ENCODE measurements at places on chromosomes 3 and 15.

DNA sequence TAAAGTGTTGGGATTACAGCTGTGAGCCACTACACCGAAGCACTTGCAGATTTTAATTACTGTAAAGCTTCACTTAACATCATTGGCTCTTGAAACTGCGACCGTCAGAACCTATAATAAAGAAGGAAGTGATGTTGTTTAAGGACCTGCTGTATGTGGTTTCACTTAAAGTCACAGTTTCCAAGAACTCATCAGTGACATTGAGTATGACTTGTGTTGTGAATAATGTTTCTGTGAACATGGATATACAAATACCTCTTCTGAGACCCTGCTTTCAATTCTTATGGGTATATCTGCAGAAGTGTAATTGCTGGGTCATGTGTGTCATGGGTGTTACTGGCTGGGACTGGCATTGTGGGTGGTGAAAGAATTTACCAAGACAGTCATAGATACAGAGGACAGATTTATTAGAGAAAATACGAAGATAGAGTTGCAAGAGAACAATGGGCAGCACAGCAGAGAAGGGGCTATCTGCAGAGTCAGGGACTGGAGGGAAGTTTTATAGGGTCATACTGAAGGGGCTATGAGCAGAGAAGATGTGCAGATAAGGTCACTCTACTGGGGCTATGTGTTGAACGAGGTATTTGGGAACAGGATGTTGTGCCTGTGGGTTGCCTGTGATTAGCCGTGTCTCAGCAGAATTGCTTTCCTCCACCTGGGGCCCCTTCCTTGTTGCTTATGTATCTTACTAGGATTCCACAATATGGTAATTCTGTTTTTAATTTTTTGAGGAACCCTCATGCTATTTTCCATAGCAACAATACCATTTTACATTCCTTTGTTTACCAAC is 4.5 kb downstream of the NDUFB5 start:
- peak; percentile 61 for DNase-seq

- no peak for DNase-seq
Observed at GRCh38 chr3:160617636-160618035, 52.3 kb upstream of the KPNA4 start.

- no peak for DNase-seq
Observed at GRCh38 chr15:63436341-63436740, 54.7 kb upstream of the CA12 start.

GRCh38 chr15:63575312-63575711 is 21.9 kb upstream of the FBXL22 start:
- DNase-seq, result no peak

- no peak for DNase-seq
Observed at GRCh38 chr3:152046280-152046679, 172.8 kb downstream of the SUCNR1 start.

DNA sequence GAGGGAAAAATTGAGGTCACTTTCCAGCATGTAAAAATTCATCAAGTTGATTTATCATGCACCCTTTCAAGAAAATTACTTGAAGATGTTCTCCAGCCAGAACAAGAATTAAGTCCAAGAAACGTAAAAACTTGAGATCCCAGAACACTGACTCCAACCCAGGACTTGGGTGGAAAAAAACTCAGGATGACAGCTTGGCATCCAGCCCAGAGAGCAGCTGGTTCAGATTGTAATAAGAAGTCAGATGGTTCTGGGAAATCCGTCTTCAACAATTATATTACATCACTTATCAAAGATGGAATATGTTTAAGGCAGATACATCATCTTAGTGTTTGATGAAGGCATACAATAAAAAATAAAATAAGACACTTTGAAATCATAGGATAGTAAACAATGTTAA is 23.0 kb upstream of the DNAJC13 start:
- no peak for DNase-seq

DNA sequence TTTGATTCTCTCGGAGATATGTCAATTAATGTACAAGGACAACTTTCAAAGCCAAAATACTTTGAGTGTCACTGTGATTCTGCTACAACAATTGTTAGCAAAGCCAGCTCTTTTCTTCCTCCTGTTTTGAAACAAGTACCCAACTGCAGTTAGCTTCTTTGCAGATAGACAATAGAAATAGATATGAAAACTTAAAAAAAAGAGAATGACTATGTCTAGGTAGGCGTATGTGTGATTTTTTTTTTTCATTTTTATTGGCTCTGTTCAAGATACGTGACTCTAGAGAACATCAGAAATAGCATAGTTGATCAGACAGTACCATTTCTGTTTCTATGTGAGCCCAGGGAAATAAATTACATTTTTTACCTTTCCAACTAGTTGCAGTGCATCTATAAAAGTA is 142.9 kb upstream of the CNTN4 start:
- no peak for DNase-seq

DNA sequence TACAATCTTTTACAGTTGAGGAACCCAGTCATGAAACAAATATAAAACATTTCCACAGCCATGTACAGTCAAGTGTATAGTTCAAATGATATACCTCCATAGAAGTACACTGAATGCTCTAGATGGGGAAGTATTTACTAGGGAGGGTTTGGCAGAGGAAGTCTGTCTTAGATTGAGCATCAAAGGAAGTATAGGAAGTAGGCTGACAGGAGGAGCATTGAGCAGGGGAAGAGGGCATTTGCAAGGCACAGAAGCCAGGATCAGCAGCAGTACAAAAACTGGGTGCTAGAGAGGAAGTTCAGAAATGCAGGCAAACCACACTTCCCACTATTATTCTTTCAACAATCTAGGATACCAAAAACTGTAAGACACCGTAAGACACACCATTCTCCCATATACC is 122.6 kb downstream of the ANO10 start:
- peak; percentile 39 for DNase-seq

DNA sequence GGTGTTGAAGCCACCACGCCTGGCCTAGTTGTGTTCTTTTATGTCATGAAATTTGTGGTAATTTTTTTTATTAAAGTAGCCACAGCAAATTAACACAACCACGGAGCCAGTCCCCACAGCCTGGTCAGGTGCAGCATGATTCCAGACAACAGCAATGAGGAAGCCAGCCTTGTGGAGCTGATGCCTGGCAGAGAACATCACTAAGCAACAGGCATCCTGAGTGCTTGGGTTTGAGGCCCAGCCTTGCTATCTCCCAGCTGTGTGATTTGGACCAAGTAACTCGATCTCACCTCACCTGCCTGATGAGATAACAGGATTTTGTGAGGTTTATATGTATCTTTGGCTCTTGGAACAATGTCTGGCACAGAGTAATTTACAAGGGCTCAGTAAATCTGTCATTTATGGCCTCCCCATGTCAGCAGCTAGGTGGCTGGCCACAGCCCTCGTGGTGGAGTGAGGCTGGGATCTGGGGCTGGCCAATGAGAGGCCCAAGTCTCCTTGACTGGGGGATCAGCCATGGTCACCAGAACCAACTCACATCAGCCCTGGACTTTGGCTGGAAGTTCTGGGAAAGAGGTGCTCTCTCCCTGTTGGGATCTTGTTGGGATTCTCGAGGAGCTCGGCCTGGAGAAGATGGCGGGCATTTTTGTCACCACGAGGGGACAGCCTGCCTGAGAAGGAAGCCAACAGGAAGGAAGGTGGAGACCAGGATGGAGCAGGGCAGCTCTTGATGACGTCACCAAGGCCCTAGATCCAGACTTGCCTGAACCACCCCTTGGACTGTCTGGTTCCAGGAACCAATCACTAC is 22.8 kb upstream of the FLNB start:
- no peak for DNase-seq

DNA sequence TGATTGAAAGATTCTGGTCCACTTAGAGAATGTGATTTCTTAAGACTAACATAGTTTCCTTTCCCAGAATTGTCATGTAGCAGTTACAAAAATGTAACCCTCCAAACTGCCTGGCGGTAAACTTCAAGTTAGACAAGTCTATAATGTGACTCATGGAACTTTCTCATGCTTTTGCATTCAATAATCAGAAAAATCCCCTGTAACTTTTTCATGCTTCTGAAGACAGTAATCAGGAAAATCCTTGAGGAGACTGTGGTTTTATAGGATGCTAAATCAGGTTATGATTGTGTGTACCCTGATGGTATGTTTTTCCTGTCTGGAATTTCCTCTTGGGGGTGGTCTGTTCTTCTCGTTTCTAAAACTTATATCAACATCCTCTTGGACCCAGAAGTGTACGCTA is 74.0 kb upstream of the RARB start:
- DNase-seq, result no peak

- no peak for DNase-seq
Observed at GRCh38 chr3:141594357-141594756, 107.5 kb downstream of the RASA2 start.

- no peak for DNase-seq
Observed at GRCh38 chr15:40906991-40907802, 12.9 kb downstream of the VPS18 start.

DNA sequence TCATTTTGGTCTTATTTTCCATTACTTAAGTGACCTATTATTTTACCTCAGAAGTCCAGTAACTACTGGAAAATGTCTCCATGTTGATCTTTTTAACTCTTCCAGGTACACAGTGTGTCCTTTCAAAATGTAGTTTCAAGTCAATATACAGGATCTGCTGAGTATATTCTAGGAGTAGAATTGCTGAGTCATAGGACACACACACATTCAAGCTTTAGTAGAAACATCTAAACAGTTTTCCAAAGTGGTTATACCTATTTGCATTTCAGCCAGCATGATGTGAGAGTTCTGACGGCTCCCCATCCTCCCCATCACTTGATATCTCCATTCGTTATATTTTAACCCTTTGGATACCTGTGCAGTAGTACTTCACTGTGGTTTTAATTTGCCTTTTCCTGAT is 271.9 kb downstream of the MCTP2 start:
- peak; percentile 29 for DNase-seq

DNA sequence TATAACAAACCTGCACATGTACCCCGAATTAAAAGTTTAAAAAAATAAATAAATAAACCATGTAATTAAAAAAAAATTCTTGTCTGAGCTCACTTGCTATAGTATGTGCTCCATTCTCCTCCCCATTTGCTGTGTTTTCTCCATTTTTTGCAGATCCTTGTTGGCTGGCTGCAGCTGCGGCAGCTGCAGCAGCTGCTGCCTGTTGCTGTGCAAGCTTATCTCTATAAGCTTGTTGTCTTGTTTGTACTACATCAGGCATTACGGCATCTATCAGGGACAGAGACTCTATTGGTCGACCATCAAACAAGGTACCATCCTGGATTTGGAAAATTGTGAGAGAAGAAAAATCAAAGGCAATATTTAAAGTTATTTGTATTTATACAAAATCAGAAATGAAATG is 145.9 kb downstream of the TBL1XR1 start:
- no peak for DNase-seq

DNA sequence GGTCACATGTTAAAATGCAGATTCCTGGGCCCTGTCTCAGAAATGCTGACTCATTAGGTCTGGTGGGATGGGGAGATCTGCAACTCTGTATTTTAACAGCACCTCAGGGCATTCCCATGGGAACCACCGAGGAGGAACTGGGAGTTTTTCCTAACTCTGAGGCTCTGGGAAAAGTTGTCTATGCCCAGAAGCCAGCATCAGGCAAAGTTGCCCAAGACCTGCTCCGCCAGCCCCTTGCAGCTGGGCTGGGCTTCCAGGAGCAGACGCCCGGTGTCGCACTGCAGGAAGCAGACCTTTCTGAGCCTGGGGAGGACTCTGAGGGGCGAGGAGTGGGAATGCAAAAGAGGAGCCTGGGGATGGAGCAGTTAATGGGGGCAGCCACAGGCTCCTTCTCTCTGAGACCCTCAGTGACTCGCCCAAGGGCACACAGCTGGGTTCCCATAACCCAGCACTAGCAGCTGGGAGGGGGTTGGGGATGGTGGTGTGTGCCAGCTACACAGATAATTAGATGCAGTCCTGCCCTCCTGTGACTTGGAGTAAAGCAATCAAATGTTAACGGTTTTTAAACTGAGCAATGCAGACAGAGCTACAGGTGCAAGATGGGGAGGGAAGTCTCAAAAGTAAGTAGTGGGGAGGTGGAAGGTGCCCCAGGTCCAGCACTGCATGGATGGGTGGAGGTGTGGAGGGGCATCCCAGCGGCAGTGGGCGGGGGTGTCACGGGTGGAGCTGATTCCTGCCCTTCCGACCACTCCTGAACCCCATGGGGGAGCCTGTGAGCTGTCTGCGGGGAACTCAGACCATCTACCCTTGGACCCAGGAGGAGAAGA is 100.4 kb downstream of the LSM3 start:
- peak; percentile 19 for DNase-seq

GRCh38 chr3:143120716-143121240 is 1.2 kb downstream of the CHST2 start:
- no peak for DNase-seq

- no peak for DNase-seq
Observed at GRCh38 chr3:69866988-69867720, 127.9 kb downstream of the MITF start.

Data from OCI-M1 (cell line).